ENCODE measurements at places on chromosomes 5 and 9.

DNA sequence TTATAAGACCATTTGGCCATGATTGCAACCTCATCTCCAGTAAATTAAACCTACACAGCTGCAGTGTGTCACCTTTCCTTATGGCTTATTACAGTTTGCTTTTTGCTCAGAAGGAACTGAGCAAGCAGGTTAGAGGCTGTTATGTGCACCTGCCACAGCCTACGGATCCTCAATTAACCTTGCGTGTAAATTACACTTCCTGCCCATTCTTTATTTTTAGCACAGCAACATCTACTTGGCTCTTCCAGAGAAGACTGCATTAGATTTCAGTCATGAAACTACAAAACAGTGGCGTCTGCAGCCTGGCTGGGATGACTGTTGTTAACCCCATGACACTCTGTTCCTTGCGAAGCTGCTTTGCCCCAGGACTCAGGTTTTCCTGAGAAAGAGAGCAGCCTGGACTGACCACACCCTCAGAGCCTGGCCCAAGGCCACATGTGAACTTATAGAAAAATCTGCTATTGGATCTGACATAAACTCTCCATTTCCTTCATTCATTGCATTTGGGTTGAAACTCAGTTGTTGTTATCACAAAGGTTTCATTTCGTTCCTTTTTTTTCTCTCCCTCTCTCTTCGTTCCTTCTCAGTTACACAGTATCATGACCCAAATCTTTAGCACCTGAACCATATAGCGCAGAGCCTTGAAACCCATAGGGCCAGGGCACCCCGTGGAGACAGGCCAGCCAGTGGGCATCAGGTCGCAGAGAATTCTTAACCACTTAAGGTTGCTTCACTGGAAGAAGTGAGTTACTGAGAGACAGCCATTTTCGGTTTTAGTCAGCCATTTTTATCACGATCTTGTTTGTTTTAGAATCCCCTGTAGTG lies 138.6 kb downstream of the PALM2AKAP2 start:
- DNase-seq, result no peak

- no peak for DNase-seq
These were observed 36.6 kb upstream of the SARDH start for GRCh38 chr9:133774799-133775198.

DNA sequence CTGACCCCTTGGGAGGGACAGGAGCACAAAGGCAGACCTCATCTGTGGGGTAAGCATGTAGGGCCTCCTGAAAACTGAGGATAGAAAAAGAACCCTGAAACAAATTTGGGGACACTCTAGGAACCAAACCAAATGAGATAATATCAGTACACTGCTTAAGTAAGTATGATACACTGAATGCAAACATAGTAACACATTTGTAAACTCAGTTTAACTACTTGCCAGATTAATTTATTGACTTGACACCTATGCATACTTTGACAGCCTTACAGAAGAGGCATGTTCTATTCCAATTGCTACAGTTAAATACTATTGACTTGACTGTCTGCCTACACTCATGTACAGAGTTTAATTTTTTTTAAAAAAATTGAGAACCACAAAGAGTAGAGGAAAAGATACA lies 1070.8 kb upstream of the SEMA6A start:
- DNase-seq, result no peak

DNA sequence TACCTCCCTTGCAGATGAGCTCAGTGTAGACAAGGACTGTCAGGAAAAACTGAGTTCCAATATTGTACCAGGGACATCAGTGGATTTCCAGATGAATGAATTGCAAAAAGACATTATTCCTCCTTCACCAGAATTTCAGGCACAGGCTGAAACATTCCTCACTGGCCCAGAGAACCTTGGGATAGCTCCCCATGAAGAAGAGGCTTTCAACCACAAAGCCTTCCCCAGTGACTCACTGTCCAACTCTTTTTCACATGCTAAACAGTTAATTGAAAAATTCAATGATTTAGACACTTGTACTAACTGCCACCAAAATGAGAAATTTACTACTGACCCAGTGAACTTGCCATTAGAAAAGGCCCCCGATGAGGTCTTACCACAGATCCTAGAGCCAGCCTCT lies 144.5 kb downstream of the UNC13B start:
- no peak for DNase-seq

DNA sequence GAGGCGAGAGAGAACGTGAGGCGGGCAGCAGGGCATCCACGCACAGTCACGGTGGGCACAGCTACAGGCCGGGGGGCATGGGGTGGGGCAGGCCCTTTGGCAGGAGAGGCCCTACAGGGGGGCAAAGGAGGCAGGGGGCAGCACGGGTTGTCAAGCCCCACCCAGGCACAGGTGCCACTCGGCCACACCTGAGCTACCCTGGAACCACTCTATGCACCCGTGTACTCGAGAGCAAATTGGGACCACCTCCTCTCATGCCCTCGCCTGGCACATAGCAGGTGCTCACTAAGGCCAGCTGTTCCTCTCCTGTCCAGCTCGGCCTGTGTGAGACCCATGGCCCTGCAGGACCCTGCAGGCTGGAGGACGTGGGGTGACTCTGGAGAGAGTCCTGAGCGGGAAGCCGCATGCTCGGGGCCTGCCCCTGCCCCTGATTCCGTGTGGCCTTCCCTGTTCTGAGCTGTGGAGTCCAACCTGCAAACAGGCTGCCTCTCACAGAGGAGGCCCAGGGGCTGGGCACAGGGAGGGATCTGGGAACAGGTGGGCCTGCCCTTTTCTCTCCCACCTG lies 31.4 kb upstream of the SARDH start:
- DNase-seq, result no peak

DNA sequence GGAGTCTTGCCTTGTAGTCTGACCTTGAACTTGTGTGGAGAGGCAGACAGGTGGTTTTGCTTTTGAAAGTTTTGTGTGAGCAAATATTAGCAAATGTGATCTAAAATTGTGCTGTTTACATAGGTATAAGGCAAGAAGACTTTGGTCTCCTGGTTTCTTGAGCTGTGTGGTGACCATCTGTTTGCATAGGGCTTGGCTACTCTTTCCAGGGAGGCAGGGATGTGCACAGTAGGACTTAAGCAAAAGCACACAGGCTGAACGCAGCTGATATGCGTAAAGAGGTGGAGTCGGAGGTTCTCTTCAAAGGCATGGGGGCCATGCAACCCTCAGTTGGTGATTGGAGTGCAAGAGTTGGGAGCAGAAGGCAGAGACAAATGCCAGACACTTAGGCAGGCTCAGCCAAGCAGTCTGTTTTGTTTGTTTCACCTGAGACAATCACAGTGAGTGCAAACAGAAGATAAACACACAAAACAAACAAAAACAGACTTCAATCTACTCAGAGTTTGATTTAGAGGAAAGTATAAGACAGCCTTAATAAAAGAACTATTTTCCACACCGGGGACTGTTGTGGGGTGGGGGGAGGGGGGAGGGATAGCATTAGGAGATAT lies 744.2 kb downstream of the MTRR start:
- DNase-seq, result no peak

- DNase-seq, result no peak
These were observed 9.3 kb downstream of the TOR1A start for GRCh38 chr9:129814432-129815223.

DNA sequence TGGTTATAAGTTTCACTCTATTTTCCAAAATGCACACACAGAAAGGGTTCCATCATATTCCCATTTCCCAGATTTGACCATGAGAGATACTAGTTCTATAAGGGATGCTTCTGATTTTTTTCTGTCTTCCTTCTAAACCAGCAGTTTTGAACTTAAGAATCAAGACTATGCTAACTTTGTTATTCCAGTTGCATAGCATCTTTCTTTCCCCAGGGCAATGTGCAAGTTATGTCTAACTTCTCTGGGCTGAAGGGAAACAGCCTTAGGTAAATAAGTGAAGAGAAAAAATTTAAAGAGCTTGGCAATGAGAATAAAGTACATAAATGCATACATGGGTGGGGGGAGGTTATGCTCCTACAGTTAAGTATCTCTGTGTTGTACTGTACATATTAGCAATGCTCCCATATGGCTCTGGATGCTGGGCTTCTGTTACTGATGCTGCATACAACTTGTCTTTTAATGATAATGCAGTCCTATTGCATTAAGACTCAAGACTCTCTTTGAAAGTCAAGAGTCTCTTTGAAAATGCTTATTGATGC lies 125.8 kb upstream of the SLC12A2 start:
- no peak for DNase-seq

Measured in hematopoietic multipotent progenitor cell treated with erythropoietin and hydrocortisone succinate and interleukin-3 and kit ligand, for 15 days (in vitro differentiated cells).